Upper lobe of right lung (tissue), 1 donor: ENCODE measurements at places on chromosomes 5 and 9. TPM values are rescaled to one million over a fixed set of nuclear protein-coding genes. Genes with fewer than 3 reads are reported as not detected.

The DMRT2 gene
- 0.46 TPM for total RNA-seq

The PRELID2 gene
- 9.2 TPM for total RNA-seq

The NAIP gene
- 28.8 TPM for total RNA-seq

The PCDHB16 gene
- total RNA-seq: 4.1 TPM

The IFNK gene
- total RNA-seq: not detected

The IFNB1 gene
- not detected for total RNA-seq

The SHC3 gene
- 12.9 TPM for total RNA-seq

The ALDH1A1 gene
- total RNA-seq: 212 TPM

The PCDHGC3 gene
- total RNA-seq: 109 TPM

The PCDHB2 gene
- total RNA-seq: 3.8 TPM

The GPR150 gene
- 0.49 TPM for total RNA-seq

The FAM81B gene
- total RNA-seq: not detected

The JAKMIP2 gene
- total RNA-seq: 7.5 TPM

The ADAMTSL1 gene
- total RNA-seq: 7.3 TPM

The PCDHAC2 gene
- 10.0 TPM for total RNA-seq

The SLC25A48 gene
- not detected for total RNA-seq

The PLPP7 gene
- 1.5 TPM for total RNA-seq

The BSPRY gene
- total RNA-seq: 10.8 TPM

The PLPPR1 gene
- 5.0 TPM for total RNA-seq

The PCDHA5 gene
- 0.43 TPM for total RNA-seq

The RPP25L gene
- total RNA-seq: 16.7 TPM

The AP3S1 gene
- total RNA-seq: 70.4 TPM

The SH3GL2 gene
- total RNA-seq: 3.2 TPM

The DMRT3 gene
- total RNA-seq: not detected

The PCDH1 gene
- total RNA-seq: 66.6 TPM

The ANGPTL2 gene
- 19.4 TPM for total RNA-seq

The SLC23A1 gene
- total RNA-seq: not detected

The PKD2L2 gene
- total RNA-seq: not detected

The TAS2R1 gene
- not detected for total RNA-seq

The RC3H2 gene
- 44.3 TPM for total RNA-seq

The DCAF10 gene
- total RNA-seq: 25.2 TPM

The TMEM174 gene
- total RNA-seq: not detected

The ST6GALNAC4 gene
- 58.8 TPM for total RNA-seq

The IL31RA gene
- total RNA-seq: 0.14 TPM

The ENTPD2 gene
- 0.41 TPM for total RNA-seq

The PRDM9 gene
- total RNA-seq: not detected

The TMEM232 gene
- total RNA-seq: 3.6 TPM

The COL15A1 gene
- 8.0 TPM for total RNA-seq

The CAMK4 gene
- total RNA-seq: 3.8 TPM

The MYMK gene
- total RNA-seq: not detected

The ZBED3 gene
- total RNA-seq: 14.8 TPM

The CD72 gene
- total RNA-seq: 3.0 TPM

The OR1J1 gene
- total RNA-seq: not detected

The SEMA6A gene
- total RNA-seq: 33.3 TPM

The GMCL2 gene
- total RNA-seq: not detected

The ADAMTS6 gene
- 2.3 TPM for total RNA-seq

The EGFL7 gene
- total RNA-seq: 302 TPM

The RGS14 gene
- total RNA-seq: 17.5 TPM

The IFNE gene
- total RNA-seq: not detected

The TXNDC8 gene
- not detected for total RNA-seq

The STPG3 gene
- total RNA-seq: not detected

The SPATA6L gene
- total RNA-seq: 12.6 TPM

The BTNL8 gene
- total RNA-seq: 4.5 TPM

The CATSPER3 gene
- 0.87 TPM for total RNA-seq

The HMCN2 gene
- total RNA-seq: 7.8 TPM

The DMGDH gene
- 0.78 TPM for total RNA-seq

The FOXE1 gene
- not detected for total RNA-seq

The DDX4 gene
- total RNA-seq: not detected

The QRFP gene
- total RNA-seq: not detected
